ENCODE measurements at places on chromosomes 4 and X.

DNA sequence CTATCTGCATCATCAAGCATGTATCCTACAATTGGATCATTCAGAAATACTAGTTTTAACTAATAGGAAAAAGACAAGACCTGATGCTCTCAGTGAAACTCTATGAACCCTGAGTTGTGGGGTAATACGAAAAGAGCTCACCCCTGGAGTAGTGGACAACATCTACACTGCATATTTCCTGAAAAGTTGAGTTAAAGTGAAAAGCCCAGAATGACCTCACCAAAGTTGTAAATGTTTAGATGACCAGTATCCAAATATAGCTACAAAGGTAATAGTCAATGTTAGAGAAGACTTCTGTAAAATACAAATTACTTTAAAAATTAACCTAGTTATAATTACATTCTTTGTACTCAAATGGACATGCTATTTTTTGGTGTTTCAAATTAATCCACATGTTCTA is 52.8 kb upstream of the SRPX start:
- DNase-seq = no peak

GRCh38 chr4:168634276-168634802 is 137.5 kb downstream of the PALLD start:
- DNase-seq = no peak

DNA sequence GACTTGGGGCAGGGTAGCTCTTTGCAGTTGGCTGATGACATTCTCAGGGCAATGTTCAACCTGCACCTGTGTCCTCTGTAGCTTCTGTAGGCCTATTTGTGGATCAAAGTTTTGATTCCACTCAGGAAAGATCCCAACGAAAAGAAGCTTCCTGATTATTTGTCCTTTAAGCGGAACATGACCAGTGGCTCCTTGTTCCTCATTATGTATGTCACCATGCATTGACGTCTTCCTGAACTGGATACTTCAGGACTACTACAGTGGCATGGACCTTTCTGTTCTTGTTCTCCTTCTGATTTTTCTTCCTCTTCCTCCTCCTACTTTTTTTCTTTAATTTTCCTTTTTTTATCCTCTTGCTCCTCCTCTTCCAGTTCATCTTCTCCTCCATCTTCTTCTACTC is 62.4 kb downstream of the NBDY start:
- no peak for DNase-seq

DNA sequence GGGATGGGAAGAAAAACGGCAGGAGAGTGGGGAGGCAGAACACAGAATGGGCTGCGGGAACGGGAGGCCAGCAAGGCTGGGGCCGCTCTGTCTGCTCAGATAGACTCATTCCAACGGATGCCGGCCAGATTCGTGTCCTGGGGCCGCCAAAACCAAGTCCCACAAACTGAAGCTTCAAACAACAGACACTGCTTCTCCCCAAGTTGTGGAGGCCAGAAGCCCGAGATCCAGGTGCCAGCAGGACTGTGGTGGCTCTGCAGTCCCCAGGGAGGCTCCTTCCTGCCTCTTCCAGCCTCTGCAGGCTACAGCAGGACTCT is 100.6 kb downstream of the ADRA2C start:
- DNase-seq = no peak

GRCh38 chrX:4682636-4683035 is 969.2 kb upstream of the PRKX start:
- DNase-seq = no peak

DNA sequence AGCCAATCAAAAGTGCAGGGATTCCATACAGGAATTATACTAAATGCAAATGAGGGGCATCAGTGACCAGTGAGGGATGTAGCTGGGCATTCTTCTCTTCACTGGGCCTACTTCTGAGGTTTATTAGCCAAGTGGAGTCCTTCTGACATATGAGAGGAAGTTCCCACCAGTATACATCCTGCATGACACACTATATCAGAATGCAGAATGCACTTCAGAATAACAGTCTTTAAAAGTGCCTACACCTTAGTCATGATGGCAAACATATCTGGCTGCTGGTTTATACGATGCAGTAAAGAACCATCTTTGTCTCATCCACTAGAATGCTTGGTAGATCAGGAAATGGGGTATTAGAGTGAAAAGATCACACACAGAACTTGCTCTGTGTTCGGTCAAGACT is 180.3 kb upstream of the PPARGC1A start:
- no peak for DNase-seq

DNA sequence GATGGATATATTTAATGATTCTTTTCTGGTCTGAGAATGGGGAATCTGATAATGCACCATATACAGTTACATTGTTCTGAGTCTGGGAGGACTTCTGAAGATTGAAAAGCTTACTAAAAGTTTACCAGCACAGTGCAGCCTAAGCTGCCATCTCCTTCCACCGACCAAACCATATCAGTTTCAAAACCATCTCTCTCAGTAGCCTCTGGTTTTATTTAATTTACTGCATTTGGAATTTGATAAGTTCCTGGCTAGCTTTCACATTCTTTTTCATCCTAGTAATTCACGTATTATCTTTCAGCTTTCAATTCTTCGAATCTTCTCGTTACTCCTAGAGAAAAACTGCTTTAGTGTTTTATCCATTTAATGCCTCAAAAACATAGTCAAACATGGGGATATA is 181.4 kb upstream of the HCCS start:
- DNase-seq = no peak

- DNase-seq = no peak
Measured at GRCh38 chrX:133580625-133581024, 165.3 kb upstream of the GPC4 start.

- no peak for DNase-seq
Measured at GRCh38 chr4:176207839-176208238, 12.5 kb upstream of the SPATA4 start.

DNA sequence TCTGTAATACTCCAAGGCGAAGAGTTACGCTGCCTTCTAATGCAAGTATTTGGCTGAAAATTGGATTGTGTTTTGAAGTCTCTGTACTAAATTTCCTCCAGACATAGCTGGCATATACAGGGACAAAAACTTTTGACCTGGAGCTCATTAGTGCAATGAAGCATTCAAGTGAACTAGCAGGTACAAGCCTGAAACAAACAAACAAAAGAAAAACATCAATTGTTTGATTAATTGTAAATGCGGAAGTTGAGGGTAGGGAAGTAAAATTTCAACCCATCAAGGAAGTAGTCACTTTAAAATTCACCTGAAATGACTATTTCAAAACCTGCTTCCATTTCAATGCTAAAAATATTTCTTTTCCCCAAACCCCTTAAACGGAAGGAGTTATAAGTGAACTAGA is 516.3 kb upstream of the ATOH1 start:
- no peak for DNase-seq

DNA sequence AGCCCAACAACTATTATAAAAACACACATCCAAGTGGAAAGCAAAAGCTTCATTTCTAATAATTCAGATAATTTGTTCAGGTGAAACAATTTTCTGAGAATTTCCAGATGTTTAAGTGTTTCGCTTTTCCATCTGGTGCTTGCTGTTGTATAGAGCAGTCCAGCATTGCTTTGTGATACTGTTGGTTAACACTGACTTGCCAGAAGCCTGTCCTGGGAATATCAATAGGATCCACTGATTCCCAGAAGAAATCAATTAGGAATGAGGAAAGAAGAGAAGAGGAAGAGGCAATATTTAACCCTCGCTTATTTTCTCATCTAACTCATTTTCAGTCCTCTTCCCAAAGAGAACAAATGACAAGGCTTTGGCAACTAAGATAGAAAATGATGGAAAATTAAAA is 94.9 kb upstream of the DDIT4L start:
- no peak for DNase-seq

DNA sequence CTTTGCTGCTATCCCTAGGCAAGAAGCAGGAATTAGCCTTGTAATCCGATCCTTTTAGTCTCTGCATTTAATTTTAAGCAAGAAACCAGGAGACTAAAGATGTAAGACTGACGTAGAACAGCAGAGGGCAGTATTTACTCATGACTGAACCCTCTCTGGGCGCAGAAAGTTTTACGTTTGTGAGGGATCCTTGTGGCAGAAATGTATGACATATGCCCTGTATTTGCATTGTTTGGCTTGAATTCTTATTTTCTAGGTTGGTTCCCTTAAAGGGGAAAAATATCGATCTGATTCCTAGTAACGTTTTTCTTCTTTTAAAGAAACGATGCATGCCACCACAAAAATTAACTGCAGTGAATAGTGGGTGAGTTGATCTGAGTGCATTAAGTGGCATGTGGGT is 1.3 kb upstream of the FAT4 start:
- no peak for DNase-seq

GRCh38 chr4:52251864-52252263 is 200.8 kb downstream of the SPATA18 start:
- DNase-seq = no peak

GRCh38 chrX:16666541-16666940 is 16.6 kb downstream of the S100G start:
- no peak for DNase-seq

DNA sequence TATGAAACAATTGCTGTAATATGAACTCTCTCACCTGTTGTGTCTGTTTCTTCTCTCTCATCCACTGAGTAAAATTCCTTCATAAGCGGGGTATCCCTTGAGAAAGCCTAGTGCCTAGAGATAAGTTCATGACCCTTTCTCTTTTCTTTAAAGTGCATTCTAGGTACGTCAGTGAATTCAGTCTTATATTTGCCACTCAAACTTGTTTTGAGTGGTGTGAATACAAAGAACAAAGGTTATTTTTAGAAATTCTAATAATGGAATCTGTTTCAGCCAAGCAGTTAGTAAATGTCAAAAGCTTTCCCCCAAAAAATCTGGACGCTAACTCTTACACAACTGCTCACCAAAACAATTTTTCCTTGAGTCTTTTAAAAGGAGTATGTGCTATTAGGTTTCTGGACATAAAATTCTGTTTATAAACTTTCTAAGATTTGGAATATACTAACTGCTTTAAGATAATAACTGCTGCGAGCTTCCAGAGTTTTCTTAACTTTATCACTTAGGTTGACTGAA is 112.0 kb downstream of the VEGFC start:
- no peak for DNase-seq

- no peak for DNase-seq
Measured at GRCh38 chr4:151674804-151675391, 85.9 kb downstream of the GATB start.

DNA sequence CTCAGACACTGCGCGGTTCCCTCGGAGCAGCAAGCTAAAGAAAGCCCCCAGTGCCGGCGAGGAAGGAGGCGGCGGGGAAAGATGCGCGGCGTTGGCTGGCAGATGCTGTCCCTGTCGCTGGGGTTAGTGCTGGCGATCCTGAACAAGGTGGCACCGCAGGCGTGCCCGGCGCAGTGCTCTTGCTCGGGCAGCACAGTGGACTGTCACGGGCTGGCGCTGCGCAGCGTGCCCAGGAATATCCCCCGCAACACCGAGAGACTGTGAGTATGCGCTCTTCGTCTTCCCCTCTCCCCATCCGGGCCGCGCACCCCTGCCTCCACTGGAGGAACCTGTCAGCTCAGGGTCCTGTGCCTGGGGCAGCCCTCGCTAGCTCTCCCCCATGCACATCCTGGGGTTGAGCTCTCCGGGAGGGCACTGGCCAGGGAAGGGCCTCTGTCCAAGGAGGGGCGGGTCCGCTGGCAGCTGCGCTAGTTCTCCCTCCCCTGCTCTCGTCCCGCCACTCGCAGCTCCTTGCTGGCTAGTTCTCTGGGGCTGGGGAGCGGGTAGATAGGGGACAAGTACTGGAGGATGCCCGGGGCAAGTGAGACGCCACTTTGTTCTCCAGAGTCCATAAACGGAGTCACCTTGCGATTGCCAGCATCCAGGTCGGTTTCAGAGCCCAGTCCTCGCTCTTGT is 2.2 kb downstream of the SLIT2 start:
- no peak for DNase-seq

- no peak for DNase-seq
Measured at GRCh38 chr4:14952352-14952751, 49.9 kb upstream of the CPEB2 start.

DNA sequence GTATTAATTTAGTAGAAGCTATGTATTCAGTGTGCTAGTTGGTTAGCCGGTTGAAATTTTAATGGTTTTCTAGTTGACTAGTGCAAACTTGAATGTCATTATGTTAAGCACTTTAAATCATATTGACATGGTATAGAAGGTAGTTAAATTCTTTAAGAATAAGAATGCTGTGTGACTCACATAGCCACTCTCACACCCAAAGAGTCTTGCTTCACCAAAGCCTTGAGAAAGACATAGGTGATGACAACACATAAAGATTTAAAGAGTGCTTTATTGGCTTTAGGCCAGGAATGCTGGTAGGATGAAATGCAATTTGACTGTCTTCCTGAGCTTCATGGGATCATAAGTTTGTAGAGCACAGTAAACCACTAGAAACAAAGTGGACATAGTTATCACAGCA is 85.3 kb downstream of the DCAF8L2 start:
- DNase-seq = no peak

DNA sequence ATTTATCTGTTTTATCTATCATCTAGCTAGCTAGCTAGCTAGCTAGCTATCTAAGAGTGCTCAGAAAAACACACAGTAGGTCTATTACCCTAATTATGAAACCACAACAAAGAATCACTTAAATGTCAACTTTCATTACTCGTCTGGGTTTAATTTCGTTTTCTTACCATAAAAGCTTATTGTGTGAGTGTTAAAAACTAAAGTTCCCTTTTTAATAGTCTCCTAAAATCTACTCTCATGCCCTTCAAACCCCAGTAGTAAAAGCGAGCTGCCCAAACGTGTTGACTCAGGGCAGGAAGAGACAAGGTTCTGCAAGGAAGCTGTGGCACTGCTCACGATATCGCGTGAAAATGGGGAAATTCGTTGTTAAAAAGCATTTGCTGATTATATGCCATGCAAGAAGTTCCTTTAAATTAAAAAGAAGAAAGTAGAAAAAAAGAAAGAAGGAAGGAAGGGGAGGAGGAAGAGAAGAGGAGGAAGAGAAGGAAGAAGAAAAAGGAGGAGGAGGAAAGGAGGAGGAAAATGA is 595 bp downstream of the MBNL3 start:
- DNase-seq = no peak

DNA sequence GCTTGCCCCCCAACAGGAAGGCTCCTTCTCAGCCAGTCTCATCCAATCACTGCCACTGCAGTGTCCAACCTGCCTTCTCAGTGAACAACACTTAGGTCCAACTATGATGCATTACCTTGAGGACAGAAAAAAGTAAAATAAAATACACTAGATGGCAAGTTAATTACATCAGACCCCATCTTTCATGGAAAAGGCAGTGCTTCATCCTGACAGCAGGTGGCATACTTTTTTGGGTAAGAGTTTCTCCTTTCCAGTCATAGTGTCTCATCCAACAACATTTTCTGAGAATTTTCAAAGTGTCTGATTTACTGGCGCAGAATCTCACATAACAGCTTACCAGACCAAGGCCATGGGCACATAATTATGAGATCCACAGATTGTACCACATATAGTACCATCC is 1742.8 kb downstream of the PCDH7 start:
- DNase-seq = no peak

- DNase-seq = no peak
Measured at GRCh38 chrX:45795546-45795945, 594.9 kb upstream of the DIPK2B start.

- DNase-seq = no peak
Measured at GRCh38 chr4:145587088-145587754, 32.0 kb upstream of the MMAA start.
